ENCODE measurements at places on chromosomes 4 and X. TPM values are rescaled to one million over a fixed set of nuclear protein-coding genes. Genes with fewer than 3 reads are reported as not detected.

Gene GSX2
- not detected for polyA plus RNA-seq

Gene CXorf49
- polyA plus RNA-seq = not detected

DNA sequence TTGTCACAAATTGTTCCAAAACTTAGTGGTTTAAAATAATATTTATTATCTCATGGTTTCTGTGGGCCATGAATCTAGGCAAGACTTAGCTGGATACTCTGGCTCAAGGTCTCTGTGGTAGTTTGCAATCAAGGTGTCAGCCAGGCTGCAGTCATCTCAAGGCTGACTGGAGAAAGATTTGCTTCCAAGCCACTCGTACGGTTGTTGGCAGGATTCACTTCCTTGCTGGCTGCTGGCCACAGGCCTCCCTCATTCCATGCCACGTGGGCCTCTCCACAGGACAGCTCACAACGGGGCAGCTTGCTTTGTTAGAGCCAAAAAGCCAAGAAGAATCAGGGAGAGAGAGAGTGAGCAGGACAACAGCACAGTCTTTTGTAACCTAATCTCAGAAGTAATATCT lies 101.4 kb downstream of the WWC2 start:
- DNase-seq = no peak

DNA sequence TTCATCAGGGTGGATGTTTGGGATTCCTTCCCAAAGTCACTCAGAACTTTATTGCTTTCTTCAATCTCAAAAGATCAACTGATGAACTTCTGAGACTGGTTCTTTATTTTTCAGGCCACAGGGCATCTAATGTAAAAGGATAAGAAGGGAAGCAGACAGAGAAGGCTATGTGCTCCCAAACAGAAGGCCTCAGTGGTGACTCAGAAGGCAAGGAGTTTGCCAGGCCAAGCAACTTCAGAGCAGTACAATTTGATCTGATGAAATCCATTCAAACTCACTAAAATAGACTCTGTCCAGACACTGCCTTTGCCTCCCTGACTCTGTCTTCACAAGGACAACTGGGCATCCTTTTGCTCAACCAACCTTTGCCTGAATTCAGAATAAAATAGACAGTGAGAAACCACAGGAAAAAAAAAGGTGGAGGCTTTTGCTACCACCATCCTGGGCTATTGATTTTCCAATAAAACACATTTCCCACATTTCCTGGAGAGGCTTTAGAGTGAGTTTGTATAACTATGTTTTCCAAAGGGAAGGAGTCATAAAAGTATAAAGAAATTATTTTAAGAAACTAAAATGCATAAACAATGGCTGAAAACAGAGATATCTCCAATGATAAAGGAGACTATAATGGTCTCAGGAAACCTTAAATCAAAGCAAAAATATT lies 55.2 kb downstream of the ARHGEF6 start:
- no peak for DNase-seq

GRCh38 chr4:8856835-8857621 lies 14.6 kb downstream of the HMX1 start:
- DNase-seq = no peak

DNA sequence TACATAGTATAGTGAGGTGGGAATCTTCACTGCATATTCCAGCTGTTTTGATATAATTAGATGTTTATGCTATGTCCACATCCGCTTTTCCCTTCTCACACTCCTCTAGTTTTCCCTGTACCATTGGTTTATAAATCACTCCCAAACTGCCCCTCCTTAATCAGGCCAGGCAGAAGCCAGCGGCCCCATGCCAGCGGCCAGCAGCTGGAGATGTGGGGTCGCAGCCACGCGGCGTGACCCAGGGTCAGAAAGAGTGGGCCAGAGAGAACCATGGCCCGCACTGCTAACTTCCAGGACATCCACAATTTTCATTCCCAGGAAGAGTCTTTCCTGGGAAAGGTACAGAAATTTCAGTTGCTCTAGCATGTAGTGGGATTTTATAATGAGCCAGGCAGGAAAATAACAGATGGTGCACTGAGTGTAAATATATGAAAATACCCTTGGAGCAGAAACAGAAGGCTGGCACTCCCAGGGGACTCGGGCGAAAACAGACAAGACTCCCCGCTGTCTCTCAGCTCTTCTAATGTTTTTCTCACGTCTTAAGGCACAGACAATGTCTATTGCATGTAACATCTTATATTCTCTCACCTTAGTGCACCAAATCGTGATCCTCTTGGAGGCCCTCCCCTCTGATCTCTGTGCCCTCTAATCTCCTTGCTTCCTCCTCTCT lies 145.9 kb upstream of the ZFP42 start:
- no peak for DNase-seq

GRCh38 chr4:118953276-118953675 lies 64.6 kb downstream of the SYNPO2 start:
- no peak for DNase-seq

DNA sequence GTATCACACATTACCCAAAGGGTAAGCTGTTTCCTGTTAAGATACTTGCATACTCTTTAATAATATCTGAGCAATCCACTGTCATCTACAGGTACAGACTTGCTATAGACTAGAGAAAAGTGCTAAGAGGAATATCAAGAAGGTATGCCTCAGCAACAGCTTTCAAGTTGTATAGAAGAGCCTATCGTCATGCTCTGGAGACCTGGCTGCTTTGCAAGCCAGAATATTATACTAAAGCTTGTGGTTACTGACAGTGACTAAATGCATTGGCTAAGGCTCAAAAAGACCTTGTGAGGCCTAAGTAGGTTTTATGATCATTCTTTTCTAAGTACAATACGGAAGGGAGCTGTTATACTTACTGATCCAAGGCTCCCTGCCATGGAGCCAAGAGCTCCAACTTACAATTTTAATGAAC lies 11.3 kb downstream of the LAMP2 start:
- no peak for DNase-seq

DNA sequence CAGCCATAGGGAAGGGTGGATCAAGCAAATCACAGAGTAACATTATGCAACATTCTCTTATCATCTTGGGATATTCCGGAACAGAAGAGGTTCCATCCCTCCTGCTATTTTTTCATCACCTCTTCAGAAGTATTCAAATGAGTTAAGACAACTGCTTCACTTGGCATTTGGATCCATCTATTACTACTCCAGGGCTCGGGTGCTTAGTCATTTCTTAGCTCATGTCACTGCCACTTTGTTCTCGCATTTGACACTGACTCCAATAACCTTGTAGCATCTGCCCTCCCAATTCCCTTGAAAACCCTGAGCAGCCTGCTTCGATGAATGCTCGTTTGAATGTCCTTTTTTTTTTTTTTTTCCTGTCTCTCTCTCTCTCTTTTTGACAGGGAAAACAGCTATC lies 114.9 kb downstream of the PPARGC1A start:
- DNase-seq = no peak

DNA sequence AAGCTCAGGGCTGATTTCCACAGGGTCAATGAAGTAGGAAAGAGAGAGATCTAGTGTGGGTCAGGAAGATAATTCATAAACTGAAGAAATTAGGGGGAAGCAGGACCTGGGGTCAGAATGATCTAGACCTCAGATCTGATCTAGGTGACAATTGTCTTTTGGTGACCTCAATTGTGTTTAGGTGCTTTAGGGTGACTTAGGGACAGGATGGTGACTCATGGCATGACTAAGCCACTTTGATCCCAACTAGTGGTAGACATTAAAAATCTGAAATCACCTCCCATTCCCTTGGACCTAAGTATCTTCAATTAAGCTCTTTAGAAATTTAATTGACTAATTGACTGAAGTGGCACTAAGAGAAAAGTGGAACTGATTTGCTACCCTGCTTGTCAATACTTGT lies 36.7 kb upstream of the GRXCR1 start:
- DNase-seq = no peak
